Fibroblast of skin of right quadriceps (primary cell): ENCODE measurements at places on chromosomes 3 and 15.
A peak's percentile ranks its signal among the peaks of the same experiment; 100 is the strongest.

GRCh38 chr3:154334973-154335420 is 10.7 kb upstream of the DHX36 start:
- peak; percentile 28 for DNase-seq

DNA sequence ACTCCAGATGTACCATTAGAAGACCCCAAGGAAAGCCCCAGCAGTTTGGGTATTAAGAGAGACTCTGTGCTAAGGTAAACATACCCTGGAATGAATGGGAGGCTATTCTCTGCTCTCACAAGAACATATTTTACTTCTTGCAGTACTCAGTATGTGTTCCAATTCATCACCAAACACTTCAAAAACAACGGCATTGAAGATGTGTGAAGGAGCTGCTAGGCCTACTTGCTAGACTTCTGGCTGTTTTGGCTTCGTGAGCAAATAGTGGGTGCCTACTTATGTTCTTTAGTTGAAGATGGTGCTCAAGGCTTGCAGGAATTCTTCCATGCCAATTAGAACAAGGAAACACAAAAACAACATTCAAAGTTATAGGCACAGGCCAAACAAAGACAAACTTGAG is 514.5 kb downstream of the ROBO1 start:
- DNase-seq, result peak; percentile 19

GRCh38 chr3:69354948-69355347 is 30.9 kb downstream of the FRMD4B start:
- DNase-seq, result peak; percentile 21

- DNase-seq, result no peak
Measured at GRCh38 chr15:98347001-98347400, 301.3 kb upstream of the IGF1R start.

DNA sequence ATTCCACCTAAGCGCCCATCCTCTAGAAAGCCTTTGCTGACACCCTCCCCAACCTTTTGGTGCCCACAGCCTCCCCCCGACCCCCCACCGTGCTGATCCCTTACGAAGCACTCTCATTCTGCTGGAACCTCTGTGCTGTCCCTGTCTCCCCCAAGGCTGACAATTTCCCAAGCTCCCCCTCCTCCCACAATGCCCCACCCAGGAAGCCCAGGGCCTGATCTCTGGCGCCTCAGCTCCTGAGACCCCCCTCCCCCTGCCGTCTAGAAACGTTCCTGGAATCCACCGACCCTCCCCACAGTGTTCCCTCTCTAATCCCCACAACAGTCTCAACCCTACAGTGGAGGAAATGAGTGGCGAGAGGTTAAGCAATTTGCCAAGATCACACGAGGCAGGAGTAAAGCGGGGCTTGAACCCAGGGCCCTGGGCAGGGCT is 18.3 kb downstream of the MYL3 start:
- DNase-seq, result no peak

GRCh38 chr15:67050522-67051087 is 14.8 kb upstream of the SMAD3 start:
- DNase-seq, result no peak

DNA sequence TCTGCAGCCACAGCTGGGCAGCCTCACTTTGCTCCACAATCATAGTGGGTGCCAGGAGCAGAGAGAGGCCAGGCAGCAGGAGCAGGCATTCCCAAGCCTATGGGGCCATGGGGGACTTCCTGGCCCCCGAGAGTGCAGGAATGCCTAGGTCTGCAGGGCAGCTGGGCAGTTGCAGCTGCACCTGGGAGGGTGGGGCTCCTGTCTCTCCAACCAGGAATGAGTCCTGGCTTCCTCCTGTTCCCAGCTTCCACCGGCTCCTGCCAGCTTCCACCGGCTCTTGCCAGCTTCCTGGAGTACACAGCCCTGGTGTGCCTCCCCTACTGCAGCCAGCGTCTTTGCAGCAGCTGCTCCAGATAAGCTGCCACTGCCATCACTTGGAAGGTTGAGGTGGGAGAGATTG is 86.3 kb upstream of the CDV3 start:
- no peak for DNase-seq

DNA sequence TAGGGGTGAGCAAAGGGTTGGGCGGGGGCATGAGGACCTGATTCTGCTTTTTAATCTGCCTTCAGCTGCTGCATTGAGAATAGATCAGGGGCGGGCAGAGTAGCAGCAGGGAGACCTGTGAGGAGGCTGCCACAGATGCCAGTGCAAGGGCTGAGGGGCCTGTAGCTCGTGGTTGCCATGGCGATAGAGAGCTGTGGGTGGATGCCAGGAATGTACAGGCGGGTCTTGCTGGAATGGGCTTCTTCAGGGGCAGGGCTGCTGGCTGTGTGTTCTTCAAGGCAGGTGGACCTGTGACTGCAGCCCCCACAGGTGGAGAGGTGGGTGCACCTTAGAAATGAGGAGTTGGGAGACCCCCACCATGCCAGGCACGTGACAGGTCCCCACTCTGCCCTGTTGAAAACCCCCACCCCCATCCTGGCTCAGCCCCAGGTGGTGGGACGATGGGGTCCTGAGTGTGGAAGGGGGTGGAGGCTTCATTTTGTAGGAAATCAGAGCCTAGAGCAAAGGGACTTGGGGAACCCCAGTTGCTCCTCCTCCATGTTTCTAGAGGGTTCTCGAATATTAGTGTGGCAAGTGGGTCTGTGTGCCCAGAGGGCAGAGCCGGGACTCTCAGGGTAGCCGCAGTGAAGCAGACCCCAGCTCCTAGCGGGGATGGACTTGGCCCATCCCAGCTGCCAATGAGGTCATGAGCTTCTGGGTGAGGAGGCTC is 38.3 kb downstream of the SLC6A6 start:
- DNase-seq, result peak; percentile 57

DNA sequence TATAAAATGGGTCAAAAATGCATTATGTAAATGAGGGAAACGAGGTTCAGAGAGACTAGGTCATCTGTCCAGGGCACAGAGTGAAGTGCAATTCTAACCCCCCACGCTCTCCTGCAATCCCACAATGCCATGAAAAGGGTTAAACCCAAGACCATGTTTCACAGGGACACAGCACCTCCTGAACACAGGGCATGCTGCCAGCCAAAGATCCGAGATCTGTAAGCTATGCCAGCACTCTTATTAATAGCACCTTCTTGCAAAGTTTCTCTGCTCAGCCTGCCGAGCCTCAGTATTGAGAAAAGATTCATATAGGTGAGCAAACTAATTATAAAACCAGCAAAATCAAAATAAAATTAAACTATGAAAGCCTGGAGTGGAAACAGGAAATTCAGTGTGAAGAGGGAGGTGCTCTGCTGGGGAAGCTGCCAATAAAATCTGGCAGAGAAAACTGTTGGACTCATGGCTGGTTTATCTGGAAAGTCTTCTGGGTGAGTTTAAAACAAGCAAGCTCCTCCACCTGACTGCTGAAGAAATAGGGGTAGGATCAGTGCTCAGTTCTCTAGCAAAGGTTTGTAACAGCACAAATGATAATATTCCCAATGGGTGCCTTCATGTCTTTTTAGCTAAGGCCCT is 50.3 kb downstream of the LRIG1 start:
- peak; percentile 55 for DNase-seq
